Right ventricle myocardium inferior (tissue), 1 donor: ENCODE measurements at places on chromosomes 7 and 10.

DNA sequence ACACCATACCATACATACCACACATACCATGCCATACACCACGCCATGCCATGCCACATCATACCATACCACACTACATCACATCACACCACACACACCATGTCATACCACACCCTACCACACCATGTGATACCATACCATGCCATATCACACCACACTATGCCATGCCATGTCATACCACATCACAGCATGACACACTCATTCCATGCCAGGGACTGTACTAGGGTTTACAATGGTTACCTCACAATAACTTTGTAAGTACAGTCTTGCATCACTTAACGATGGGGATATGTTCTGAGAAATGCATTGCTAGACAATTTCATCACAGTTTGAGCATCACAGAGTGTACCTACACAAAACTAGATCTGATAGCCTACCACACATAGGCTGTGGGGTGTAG lies 14.5 kb downstream of the PYROXD2 start:
- DNase-seq, result no peak

DNA sequence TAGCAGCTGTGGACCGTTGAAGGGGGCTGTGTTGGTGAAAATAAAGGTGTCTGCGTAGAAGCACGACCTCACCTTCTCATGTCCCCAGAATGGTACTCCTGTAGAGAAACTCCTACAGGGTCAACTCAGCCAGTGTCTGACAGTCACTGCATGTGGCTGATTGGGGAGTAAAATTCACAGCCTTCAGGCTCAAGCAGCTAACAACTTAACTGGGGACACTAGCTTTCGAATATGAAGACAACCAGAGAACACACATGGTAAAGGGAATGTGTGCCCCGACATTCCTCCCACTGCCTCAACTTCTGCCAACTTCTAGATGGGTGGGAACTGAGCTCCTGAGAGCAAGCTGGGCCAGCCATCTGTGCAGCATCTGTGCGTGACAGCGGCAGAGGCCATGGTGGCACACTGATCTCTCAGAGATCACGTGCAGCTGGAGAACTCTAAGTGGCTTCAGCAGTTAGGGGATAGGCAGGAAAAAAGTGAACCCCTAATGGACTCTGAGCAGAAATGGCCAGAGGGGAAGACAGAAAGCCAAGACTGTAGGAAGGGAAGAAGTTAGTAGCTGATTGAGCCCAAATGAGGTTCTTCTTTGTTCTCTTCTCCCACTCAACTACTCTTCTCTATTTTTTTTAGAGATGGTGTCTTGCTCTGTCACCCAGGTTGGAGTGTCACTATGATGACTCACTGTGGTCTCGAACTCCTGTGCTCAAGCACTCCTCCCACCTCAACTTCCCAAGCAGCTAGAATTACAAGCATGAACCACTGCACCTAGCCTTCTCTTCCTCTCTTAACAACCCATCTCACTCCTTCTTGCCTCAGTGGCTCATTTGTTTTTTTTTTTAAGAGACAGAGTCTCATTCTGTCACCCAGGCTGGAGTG lies 280.8 kb downstream of the ZEB1 start:
- DNase-seq, result no peak

DNA sequence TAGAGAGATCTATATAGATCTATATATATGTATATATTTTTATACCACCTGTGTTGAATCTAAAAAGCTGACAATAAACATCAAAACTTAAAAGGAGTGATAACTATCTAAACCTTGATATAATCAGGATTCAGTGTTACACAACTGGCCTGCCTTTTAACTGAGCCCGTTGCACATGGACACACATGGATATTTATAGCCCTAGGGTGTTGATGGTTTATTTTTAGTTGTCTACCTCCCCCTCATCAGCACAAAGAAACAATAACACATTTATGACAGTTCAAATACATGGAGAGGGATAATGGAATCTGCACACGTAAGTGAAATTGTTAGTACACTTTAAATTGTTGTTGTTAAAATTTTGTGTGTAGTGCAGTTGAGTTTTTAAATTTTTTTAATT lies 336.9 kb downstream of the ZNF248 start:
- no peak for DNase-seq

GRCh38 chr7:44693641-44694313 lies 54.9 kb upstream of the ZMIZ2 start:
- peak; percentile 73 for DNase-seq

- no peak for DNase-seq
These were observed 449.0 kb upstream of the IGFBP3 start for GRCh38 chr7:46369933-46370654.

DNA sequence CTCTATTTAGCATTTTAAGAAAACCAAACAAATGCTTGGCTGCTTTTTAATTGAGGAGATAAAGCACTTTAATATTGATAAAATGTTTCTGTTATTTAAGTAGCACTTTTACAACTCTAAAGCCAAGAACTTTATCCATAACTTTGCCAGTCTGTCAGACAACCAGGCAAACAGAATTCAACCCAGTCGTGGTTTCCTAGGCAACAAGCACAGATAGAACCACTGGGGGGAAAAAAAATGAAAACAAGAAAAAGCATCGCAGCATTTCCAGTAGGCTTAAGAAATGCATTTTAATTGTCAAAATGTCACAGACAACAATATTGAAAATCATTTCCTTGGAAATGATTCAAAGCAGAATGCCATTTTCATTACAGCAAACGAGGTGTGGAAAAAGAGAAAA lies 323.4 kb downstream of the PARD3 start:
- DNase-seq, result no peak

GRCh38 chr7:123275036-123275753 lies 75.4 kb upstream of the SLC13A1 start:
- DNase-seq, result no peak

DNA sequence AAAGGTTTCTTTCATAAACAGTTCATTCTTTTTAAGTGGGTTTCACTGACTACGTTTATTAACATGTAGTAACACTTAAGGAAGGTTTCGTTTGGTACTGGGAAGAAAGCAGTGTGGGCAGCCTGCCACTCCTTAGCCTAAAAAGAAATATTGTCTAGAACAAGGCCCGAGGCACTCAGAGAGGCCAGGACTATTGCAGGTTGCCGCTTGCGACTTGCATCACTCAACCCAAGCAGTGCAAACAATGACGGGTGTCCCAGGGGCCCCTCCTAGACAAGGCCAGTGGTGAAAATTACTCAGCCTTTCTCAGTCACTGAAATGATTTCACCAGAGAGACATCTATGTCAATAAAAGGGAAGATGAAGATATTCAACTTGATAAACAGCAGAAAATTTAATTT lies 243.9 kb downstream of the SNX13 start:
- peak; percentile 89 for DNase-seq
